ENCODE measurements at places on chromosomes 4 and X. TPM values are rescaled to one million over a fixed set of nuclear protein-coding genes. Genes with fewer than 3 reads are reported as not detected.

Gene FGFR3
- total RNA-seq = 18.2 TPM

DNA sequence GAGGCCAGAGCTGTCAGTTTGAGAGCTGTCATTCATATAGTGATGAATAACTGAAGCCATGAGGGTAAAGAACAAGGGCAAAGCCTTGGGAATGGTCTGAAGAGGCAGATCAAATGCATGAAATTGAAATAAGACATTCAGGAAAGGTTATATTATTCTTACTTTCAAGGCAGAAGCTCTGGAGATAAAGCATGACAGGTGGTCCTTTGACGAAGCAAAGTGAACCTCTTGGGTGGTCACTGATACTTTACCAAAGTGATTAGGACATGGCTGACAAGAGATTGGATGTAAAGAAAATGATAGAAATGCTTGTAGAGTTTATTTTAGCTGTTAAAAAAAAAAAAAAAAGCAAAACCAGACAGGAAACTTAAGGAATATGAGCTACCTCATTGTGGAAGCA, 634.0 kb upstream of the FTHL17 start:
- no peak overlapping the region for H3K27ac ChIP-seq
- H3K27me3 ChIP-seq = no peaks in the 10 kb centered on the region
- H3K4me3 ChIP-seq = no peak overlapping the region
- H3K36me3 ChIP-seq = no peaks in the 10 kb centered on the region

DNA sequence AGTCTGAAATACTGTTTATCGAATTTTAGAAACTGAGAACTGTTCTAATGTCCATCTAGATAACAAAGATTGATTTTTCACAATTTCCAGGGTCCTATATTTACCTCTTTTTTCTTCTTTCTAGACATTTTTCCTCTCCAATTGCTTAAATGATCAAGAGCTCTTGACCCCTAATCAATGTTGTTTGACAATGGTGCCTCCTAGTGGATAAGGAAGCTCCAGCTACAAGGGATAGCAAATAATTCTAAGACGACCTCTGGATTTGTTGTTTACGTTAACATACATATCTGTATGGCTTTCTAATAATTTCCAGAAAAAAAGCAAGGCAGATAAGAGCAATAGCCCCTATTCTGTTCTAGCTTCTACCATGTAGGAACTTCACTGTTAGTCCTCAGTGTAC, 35.8 kb downstream of the GPR82 start:
- no peak for DNase-seq
- H3K27ac ChIP-seq = no peak overlapping the region
- H3K36me3 ChIP-seq = no peaks in the 10 kb centered on the region
- H3K27me3 ChIP-seq = no peaks in the 10 kb centered on the region

GRCh38 chr4:123747016-123747415, 350.4 kb downstream of the SPRY1 start:
- no peaks in the 10 kb centered on the region for H3K27me3 ChIP-seq
- peak; percentile 26 for DNase-seq
- H3K4me3 ChIP-seq = no peak overlapping the region
- H3K36me3 ChIP-seq = peaks cover 3% of the 10 kb centered on the region
- peak overlapping the region; percentile 87 for H3K27ac ChIP-seq

DNA sequence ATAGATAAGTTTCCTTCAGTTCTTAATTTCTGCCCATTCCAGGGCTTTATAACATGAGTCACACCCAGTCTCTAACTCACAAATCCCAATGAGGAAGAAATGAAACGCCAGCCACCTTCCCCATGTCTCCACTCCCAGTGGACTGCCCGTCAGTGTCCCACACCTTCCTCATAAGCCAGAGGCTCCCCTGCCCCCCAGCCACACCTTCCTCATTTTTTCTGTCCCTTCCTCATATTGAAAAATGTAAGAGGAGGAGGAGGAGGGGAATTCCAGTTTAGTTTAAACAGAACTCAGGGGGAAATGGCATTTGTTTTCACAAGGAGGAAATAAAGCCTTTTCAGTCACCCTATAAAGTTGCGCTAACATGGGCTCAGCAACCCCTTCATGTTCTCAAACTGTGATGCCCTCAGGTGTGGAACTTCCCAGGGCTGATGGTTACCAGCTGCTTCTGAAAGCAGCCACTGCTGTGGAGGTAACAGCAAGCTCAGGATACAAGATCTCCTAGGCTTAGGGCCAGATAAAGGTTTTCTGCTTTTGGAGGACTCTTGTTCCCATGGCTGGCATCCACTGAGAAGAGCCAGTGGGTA, 97.8 kb downstream of the PARM1 start:
- no peaks in the 10 kb centered on the region for H3K27me3 ChIP-seq
- no peak overlapping the region for H3K4me3 ChIP-seq
- H3K4me1 ChIP-seq = peaks cover 10% of the 10 kb centered on the region
- DNase-seq = no peak
- no peaks in the 10 kb centered on the region for H3K36me3 ChIP-seq
- no peak overlapping the region for H3K27ac ChIP-seq

DNA sequence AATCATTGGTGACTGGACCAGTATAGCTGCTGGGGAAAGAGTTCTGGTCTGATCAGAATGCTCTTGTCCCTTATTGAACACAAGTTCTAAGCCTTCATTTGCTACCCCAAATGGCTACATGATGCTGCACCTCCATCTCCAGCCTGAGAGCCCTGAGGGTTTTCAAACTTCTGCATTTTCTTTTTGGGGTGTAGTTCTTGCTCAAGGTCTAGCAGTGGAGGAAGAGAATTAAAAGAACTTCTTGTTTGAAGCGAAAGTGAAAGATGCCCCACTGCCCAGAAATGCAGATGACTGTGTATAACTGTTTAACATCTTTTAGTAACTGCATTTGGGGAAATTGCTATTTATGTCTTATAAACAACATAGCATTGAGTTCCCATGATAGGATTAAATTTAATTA, 38.5 kb downstream of the LAMTOR3 start:
- H3K4me3 ChIP-seq = no peak overlapping the region
- H3K36me3 ChIP-seq = no peaks in the 10 kb centered on the region
- no peak overlapping the region for H3K27ac ChIP-seq

Gene TMEM150C
- 2.7 TPM for total RNA-seq

DNA sequence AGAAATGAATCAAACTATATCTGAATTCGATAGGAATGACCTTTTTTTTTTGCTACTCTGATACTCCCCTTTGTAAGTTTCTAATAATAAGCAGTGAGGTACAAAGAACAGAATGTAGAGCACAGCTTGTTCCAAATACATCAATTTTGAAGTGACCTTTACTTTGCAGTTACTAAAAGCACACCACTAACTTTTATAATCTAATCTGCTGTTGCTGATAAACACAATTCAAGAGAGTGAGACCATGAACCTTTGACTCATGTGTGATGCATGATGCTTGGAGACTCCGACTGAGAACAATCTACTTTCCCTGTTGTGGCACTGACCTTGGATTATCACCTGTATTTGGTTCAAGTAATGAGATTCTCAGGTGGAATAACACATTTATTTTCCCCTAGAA, 91.6 kb upstream of the GNPDA2 start:
- H3K27me3 ChIP-seq = no peaks in the 10 kb centered on the region
- H3K36me3 ChIP-seq = peaks cover 11% of the 10 kb centered on the region
- no peak overlapping the region for H3K4me3 ChIP-seq
